Renal cortex interstitium (tissue), 15 donors: ENCODE measurements at places on chromosomes 4 and X. TPM values are rescaled to one million over a fixed set of nuclear protein-coding genes. Genes with fewer than 3 reads are reported as not detected.

Gene SLC25A43
- 7.1 TPM for polyA plus RNA-seq

Gene TCEAL9
- 240 TPM for polyA plus RNA-seq

Gene ATG4A
- 12.6 TPM for polyA plus RNA-seq

Gene SSX2B
- polyA plus RNA-seq, result not detected

Gene ELF4
- polyA plus RNA-seq, result 12.8 TPM

Gene PRR32
- not detected for polyA plus RNA-seq

DNA sequence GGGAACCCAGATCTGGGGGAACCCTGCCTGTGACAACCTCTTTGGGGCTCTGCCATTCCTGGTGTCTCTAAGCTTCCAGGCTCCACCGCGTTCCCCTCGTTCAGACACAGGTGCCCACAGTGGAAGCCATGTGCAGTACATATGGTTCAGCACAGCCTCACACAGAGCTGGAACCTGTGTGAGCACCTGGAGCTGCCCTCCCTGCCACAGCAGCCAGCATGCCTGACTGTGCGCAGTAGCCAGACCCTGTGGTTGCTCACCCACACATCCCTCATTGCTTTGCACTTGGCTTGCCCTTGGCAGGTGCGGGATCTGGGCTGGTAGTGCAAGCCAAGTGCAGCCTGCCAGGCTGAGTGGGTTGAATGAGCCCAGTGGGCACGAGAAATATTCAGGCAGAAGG is 814.2 kb downstream of the PDHA2 start:
- DNase-seq, result no peak

- DNase-seq, result no peak
These were observed 61.6 kb downstream of the KDM5C start for GRCh38 chrX:53163436-53163835.

DNA sequence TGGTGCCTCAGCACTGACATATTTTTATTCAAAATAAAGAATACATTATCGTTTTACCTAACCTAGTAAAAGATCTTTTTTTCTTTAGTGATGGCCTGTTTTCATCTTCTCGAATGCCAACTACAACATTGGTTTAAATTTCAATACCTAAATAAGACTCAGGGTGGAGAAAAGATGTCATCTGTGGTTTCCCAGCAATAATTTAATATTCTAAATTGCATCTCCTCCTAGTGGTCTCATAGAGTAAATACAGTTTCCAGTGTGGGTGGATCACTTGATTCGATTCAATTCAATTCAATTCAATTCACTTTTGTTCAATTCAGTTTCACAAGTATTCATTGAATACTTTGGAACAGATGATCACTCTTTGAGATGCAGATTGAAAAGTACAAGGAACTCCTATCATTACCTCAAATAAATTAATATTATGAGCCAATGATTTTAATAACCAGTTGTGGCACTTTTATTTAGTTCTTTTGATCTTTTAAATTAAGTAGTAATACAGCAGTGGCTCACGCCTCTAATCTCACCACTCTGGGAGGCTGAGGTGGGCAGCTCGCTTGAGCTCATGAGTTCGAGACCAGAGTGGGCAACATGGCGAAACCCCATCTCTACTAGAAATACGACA is 427.2 kb downstream of the FAT4 start:
- no peak for DNase-seq

DNA sequence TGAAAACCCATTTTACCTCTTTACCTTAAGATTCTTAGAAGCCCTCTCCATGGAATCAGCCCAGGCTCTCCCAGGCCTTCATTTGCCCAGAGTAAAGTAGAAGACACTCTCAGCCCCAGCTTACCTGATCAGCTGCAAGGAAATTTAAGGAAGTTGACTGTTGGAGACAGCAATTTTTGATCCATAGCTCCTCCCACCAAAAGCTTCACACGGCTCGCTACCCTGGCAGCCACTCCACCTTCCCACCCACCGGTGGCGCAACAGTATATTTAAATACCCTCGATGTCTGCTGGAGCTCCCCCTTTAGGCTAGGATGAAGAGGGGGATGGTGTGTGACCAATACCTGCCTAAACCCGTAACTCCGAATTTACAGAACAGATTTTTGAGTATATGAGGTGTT is 75.4 kb downstream of the MBNL3 start:
- no peak for DNase-seq

- no peak for DNase-seq
These were observed 35.6 kb downstream of the LIMCH1 start for GRCh38 chr4:41573502-41574001.

GRCh38 chr4:80196922-80197573 is at the start of gene PRDM8:
PRDM8 (plus strand) TSS chr4:80197503; CDS start chr4:80200081, 2,578 bp downstream.
- no peak for DNase-seq
